ENCODE measurements at places on chromosomes 5 and 9.

GRCh38 chr5:68505917-68506860, 290.6 kb downstream of the PIK3R1 start:
- DNase-seq, result no peak

DNA sequence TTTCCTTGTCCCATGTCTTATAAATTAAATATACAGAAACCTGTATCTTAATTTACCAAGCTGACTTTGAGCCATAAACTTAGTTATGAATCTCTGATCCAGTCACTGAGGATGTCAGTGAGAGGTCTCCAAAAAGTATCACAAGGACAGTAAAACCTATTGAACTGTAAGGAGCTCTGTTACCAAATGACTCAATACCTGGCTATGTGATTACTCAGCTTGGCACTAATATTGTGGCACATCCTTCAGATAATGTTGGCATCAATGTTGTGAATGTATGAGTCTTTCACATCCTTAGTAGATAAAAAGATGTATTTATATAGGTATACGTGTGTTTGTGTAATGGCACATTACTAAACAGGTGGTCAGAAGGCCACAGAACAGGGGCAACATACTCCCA, 18.0 kb upstream of the CAPSL start:
- no peak for DNase-seq

- no peak for DNase-seq
These were observed 30.6 kb downstream of the NKX2-5 start for GRCh38 chr5:173204185-173204979.

DNA sequence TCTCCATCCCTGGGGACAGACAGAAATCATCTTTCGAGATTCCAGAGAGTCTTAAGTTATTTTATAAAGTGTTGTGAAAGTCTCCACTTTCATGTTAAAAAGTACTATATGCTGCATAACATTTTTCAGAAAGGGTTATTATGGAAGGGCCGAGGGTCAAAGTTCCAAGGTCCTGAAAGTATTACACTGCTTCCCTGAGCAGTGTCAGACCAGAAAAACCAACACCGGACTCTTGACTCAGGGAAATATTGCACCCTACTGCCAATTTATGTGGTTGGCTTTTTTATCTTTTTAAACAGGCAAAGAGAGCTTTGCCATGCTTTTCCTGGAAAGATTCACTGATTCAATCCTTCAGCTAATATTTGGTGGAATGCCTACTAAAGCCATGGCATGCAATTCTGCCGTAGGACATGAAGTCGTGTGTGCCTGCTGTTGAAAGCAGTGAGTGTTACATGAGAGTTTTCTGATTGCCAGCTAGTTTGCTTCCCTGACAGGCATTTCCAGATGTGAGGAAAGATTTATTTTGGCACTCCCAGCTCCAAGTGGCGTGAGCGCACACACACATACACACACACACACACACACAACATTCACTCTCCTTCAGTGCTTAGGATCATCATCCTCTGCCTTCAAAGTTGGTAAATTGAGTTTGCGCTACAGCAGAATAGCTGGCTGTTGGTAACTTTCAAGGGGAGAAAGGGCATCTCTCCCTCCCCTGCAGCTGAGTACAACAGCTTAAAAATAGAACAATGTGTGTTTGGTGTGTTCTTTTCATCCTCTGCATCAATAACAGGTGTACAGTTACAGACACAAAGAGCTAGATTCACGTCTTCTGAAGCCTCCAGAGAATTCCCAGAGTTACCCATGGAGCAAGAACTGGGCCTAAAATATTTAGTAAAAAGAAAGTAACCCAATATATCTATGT, 45.6 kb downstream of the SLC1A3 start:
- DNase-seq, result no peak

GRCh38 chr9:105911104-105911911, 217.0 kb downstream of the TMEM38B start:
- DNase-seq, result peak; percentile 47

GRCh38 chr5:126636956-126637355, 36.2 kb downstream of the PHAX start:
- DNase-seq, result no peak

DNA sequence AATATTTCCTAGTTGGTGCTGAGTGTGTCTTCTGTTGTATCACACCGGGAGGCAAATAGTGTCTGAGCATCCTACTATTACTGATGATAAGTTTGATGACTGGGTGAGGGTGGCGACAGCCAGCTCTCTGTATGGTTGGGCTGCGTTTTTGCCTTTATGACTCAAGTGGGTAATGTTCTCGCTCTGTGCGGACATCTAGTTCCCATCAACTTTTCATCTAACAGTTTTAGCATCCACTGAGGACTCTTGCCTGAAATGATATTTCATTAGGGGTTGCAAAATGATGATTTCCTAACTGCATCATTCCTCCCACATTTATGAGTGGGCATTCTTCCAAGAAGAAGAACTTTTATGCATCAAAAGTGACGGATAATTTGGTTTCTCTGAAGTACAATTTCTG, 26.5 kb downstream of the HMCN2 start:
- no peak for DNase-seq

GRCh38 chr5:14503017-14503680, 78.4 kb upstream of the OTULINL start:
- DNase-seq, result no peak

GRCh38 chr9:133066181-133066983, 4.6 kb downstream of the CEL start:
- DNase-seq, result no peak

- no peak for DNase-seq
These were observed 946.7 kb downstream of the TLE4 start for GRCh38 chr9:80518441-80518840.

DNA sequence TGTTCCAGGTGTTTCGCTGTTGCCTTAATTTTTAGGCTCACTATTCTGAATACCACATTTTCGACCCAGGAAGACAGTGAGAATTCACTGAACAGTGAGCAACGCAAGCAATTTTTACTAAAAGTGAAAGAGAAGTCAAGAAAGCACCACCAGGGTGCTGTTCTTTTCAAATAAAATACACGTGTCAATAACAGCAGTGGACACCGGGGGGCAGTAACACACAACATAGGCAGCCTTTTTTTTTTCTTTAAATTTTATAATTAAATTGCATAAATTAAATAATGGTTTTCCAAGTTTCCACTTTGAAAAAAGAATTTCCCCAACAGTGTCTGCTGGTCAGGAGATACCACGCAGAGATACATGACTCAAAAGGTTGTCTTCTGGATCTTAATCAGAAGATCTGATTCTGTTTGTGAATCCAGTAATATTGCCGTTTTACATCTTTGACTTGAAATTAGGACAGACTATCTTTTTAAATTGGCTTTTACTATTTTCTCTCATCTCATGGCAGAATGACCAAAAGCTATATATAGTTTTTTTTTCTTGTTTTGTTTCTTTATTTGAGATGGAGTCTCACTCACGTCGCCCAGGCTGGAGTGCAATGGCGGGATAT, 47.1 kb upstream of the SH3GL2 start:
- DNase-seq, result peak; percentile 18

- no peak for DNase-seq
These were observed 153.8 kb upstream of the FST start for GRCh38 chr5:53326424-53327153.

GRCh38 chr9:101567725-101568350, 26.9 kb downstream of the PPP3R2 start:
- DNase-seq, result no peak

GRCh38 chr9:84668196-84669012, 1.1 kb upstream of the NTRK2 start:
- peak; percentile 88 for DNase-seq

GRCh38 chr9:114174557-114174875, 19.2 kb downstream of the COL27A1 start:
- DNase-seq, result no peak

GRCh38 chr9:20558566-20559016, 63.7 kb downstream of the MLLT3 start:
- DNase-seq, result no peak

GRCh38 chr5:32261198-32261597, 51.5 kb downstream of the MTMR12 start:
- no peak for DNase-seq

GRCh38 chr9:36566813-36567221, 5.9 kb upstream of the MELK start:
- peak; percentile 84 for DNase-seq

- peak; percentile 55 for DNase-seq
These were observed 28.4 kb upstream of the SSBP2 start for GRCh38 chr5:81779125-81779915.

DNA sequence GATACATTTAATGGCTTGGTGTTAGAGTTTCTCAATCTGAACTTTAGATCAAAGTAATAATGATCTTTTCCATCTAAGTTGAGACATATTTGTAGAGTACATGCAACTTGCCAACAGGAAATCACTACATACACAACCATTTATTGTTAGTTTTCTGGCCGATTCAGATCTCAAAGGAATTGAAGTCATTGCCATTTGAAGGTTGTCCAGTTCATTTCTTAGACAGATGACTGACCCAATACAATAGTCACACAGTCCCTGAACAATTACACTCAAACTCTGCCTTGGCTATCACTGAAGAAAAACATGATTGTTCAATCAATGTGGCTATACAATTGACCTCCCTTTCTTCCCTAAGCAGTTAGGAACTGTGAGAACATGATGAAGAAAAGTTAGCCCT, 753.2 kb upstream of the RIOK2 start:
- peak; percentile 68 for DNase-seq

DNA sequence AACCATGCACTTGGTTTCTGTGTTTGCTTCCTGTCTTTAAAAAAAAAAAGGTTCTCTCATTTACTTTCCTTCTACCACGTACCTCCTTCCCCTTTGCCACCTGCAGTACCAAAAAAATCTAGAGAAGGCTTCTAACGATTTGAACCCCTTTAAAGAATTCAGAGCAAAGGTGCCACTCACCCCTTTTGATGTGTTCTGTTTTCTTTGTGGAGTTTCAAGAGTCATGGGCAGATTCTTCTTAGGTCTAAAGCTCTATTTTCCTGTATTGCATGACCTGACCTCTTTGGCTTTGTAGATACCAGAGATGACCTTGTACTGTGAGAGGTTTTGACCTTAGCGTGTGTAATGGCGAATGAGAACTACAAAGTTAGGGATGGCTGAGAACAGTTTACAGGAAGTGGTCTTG, 29.0 kb downstream of the TXNDC8 start:
- no peak for DNase-seq

GRCh38 chr9:83346655-83347420, 191.4 kb downstream of the FRMD3 start:
- DNase-seq, result no peak

DNA sequence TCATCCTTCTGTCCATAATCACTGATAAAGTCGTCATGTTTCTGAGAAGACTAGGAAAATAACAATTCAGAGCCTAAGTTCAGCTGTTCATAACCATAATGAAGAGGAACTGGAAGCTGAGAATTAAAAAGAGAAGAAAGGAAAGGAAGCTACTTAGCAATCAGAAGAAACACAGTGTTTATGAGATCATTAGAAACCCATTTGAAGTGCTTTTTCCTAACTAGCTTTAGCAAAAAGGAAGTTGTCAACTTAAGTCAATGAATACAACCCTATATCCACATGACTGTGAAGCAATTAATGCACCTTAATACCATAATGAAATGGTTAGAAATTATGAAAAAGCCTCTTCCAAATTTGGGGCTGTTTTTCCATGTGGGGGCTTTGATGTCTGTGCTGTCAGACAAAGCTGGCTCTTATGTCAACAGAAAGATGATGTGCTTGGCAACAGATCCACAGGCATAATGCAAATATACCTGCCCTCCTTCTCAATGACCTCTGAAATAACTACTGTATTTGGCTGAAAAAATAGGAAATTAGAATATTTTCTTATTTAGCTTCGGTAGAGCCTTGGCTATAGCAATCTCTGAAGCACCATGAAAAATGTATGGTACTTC, 463.5 kb downstream of the RASEF start:
- no peak for DNase-seq

DNA sequence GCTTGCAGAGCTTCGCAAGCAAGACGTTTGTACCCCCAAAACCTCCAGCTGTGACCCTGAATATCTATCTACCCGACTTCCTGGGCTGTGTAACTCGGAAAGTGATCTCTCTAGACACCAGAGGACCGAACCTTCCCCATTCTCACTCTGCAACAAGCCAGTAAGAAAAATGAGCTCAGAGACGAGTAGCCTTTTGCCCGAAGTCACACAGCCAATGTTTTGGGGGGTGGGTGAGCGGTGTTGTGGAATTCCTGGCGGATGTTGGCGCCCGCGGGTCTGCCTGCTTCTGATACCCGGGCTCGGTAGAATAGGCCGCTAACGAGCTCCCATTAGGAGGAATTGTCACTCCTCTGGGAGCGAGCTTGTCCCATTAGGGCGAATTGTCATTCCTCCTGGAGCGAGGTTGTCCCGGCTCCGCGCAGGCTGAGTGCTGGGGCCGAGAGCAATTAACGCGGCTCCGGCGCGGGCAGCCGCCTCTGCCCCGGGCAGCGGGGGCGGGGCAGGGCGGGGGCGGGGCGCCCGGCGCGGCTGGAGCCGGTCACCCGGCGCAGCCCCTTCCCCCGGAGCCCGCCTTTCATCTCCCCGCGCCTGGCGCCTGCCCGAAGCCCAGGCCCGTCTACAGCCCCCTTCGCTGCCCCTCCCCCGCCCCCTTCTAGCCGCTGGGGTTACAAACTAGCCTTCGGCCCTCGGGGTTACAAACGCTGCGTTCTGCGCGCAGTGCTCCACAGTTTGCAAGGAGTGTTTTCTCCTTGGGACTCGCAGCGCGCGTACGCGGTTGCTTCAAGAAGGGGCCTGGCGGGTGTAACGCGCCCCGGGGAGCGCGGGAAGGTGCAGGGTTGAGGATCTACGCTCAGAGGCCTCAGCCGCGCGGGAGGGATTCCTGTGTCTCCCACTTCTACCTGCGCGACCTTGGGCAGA, 3.5 kb upstream of the MSX2 start:
- no peak for DNase-seq

DNA sequence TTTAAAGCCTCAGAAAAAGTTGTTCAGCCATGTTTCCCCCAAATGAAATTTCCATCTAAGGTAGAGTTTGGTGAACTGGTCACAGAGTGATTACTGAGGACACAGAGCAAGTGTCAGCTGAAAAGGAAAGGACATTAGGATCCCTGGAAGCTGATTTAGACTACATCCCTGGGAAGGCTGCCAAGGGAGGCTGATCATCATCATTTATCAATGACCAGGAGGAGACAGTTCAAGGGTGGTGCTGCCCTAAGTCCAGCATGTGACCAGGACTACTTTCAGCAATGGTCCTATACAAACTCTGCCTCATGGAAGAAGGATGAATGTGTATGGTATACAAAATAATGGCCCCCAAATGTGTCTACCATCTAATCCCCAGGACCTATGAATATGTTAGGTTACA, 120.6 kb downstream of the PIK3R1 start:
- no peak for DNase-seq

GRCh38 chr5:158301186-158301585, 442.2 kb upstream of the CLINT1 start:
- DNase-seq, result no peak

DNA sequence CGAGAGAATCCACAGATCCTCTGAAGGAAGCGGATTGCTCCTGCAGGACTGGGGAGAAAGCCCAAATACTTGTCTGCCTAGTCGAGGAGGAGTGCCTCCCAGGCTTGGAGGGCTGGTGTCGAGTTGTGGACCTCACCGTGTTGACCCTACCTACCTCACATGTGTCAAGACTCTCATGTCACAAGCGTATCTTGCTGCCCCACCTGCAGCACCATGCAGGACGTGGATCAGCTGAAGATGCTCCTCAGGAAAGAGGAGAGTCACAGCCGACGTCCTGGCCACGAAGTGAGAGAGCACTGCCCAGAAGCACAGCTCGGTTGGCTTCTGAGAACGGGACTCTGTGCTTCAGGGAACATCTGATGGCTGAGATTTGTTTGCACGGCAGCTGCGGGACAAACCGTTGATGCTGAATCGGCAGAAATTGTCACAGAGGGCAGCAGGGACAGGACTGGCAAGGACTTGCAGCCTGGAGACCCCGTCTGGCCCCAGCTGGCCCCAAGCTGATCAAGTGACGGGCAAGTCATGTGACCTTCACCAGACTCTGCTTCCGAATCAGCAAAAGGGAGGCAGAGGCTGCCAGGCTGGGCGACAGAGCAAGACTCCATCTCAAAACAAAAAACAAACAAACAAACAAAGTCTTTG, 119.1 kb upstream of the ITGA1 start:
- DNase-seq, result peak; percentile 55

All from globus pallidus (tissue), 1 donor.